Stimulated activated CD4-positive, alpha-beta T cell treated with anti-CD3 and anti-CD28 coated beads, Interleukin-2, amount 100 ng/mL, for 24 hours (primary cell): ENCODE measurements at places on chromosomes 2 and 18.

DNA sequence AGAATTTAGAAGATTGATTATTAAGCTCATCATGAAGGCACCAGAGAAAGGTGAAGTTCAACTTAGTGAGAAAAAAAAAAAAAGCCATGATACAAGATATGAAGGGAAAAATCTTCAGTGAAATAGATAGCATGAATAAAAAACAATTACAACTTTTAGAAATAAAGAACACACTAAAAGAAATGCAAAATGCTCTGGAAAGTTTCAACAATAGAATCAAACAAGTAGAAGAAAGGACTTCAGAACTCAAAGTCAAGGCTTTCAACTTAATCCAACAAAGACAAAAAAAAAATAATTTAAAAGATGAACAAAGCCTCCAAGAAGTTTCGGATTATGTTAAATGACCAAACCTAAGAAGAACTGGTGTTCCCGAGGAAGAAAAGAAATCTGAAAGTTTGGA, 105.5 kb downstream of the GRB14 start:
- DNase-seq, result no peak

DNA sequence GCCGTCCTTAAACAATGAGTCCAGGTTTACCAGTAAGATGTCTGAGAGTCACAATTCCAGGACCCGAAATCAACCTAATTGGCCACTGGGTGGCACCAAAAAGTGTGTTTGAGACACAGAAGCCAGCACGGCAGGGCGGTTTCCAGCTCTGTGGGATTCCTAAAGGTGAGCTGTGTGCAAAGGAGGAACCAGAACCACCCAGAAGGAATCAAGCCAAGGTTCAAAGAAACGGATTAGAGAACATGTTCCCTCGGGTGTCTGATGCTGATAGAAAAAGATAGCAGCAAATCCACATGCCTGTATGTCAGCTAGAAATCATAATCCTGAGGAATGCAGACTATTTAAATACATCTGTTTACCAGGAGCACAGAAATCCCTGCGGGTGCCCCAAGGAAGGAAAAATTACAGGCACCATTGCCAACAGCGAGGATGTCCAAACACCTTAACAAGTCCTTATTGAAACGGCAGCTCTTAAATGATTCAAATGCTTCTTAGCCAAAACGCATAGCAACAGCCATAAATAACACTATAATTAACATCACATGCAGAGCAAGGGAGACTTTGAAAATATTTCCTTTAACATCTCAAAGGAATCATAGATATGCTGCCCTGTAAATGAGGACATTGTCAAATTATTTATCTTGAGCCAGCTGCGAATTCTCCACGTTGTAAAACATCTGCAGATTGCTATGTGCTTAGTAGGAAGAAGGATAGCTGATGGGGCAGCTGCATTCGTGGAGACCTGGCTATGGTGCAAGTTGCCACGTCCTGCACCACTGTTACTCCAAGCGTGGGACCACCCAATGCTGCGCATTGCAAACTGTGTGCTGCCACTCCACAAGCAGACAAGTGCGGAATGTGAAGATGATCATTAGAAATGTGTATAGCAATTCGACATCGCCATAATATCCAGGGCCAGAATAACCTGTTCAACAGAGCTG, 318.7 kb upstream of the NCKAP5 start:
- DNase-seq, result peak; percentile 45

- no peak for DNase-seq
Measured at GRCh38 chr2:2765839-2766495, 434.9 kb upstream of the MYT1L start.

DNA sequence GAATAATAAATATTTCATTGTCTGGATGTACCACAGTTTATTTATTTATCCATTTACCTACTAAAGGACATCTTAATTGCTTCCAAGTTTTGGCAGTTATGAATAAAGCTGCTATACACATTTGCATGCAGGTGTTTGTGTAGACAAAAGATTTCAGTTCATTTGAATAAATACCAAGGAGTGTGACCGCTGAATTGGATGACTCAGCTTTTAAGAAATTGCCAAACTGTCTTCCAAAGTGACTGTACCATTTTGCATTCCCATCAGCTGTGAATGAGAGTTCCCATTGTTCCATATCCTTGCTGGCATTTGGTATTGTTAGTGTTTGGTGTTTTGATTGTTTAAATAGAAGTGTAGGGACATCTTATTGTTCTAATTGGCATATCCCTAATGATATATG, 36.2 kb upstream of the FMNL2 start:
- no peak for DNase-seq

- DNase-seq, result no peak
Measured at GRCh38 chr2:150480971-150481830, 6.3 kb downstream of the RND3 start.

DNA sequence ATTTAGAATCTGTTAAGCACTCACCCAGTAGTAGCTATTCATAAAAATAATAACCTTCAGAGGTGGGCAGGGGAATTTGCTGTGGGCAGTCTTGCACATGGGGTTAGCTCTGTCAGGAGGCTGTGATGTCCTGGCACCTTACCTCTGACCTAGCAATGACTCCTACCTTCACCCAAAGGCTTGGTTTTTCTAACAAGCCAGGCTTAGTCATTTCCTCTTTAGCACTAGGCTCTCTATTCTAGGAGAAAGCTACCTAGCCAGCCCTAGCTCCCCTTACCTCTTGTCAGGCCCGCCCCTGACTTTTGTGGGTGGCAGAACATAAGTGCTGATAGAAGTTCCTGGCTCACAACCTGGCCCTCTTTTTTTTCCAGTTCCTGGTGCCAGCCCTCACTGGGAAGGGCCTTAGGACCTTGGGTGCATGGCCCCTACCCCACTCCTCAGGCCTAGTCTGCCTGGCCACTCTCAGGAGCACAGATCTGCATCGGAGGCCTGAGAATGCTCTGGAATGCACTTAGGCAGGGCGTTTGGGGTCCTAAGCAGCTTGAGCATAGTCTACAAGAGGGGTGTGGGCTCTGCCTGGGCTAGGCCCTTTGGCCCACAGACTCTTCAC, 17.7 kb downstream of the CPLX4 start:
- DNase-seq, result no peak

- no peak for DNase-seq
Measured at GRCh38 chr18:63378919-63379638, 12.1 kb upstream of the KDSR start.

DNA sequence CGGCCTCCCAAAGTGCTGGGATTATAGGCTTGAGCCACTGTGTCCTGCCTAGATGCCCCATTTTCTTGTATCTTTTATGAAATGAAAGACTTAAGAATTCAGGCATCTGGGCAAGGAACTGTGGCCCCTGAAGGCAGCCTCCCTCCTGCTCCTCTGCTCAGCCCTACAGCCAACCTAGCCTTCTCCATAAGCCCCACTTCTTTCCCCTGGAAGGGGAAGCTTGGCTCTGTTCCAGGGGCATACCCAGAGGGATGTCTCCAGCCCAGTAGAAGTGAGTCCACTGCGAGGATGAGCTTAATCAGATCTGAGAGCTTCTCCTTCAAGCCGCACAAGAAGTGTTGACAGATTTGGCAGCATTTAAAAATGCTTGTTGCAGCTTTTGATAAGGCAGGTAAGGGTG, 39.7 kb downstream of the RHOB start:
- no peak for DNase-seq

GRCh38 chr2:32862269-32863055, 84.3 kb upstream of the LTBP1 start:
- DNase-seq, result no peak

GRCh38 chr18:27214831-27215230, 29.7 kb upstream of the CHST9 start:
- DNase-seq, result no peak

GRCh38 chr18:36706134-36706881, 122.5 kb downstream of the TPGS2 start:
- DNase-seq, result no peak

GRCh38 chr18:57533868-57534510, 52.5 kb downstream of the FECH start:
- no peak for DNase-seq

GRCh38 chr2:62663411-62663810, 42.1 kb upstream of the EHBP1 start:
- no peak for DNase-seq

GRCh38 chr2:64879745-64880144, 109.5 kb upstream of the SLC1A4 start:
- no peak for DNase-seq

DNA sequence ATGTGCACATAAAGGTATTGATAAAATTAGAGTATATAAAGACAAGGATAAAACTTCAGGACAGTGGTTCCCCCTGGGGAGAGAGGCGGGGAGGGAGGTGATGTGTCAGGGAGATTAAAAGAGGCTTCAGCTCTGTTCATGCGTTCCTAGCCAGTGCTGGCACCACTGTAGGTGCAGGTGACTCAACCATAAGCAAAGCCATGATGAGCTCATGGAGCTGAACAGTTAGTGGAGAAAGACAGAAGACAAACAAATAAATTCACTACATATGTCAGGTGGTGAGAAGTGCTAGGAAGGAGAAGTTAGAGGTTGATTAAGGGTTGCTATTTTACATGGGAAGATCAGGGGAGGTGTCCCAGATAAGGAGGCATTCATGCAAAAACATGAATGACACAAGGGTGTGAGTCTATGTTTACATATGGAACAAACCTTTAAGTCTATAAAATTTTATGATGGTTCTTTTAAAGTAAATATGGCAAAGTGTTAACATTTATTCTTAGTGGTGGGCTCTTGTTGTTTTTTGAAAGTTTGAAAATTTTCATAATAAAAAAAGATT, 136.0 kb downstream of the ANKRD44 start:
- DNase-seq, result no peak

DNA sequence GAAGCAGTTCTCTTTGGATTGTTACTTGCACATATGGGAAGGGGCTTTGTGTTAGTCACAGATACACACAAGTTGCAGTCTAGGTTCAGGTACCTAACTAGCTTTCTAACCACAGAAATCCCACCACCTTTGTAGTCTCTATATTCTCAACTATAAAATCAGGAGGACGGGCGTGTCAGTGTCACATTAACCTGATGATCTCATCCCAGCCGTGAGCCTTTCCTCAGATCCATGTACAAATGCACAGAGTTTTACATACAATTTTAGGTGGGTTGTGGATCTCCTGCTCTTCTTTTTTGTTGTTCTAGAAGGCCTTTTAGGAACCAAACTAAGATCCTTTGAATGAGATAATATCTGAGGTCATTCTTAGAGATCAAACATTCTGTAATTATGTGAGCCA, 94.0 kb downstream of the ZNF532 start:
- DNase-seq, result no peak

GRCh38 chr2:113877711-113878598, 11.9 kb upstream of the ACTR3 start:
- DNase-seq, result no peak
